ENCODE measurements at places on chromosomes 5 and 9.

DNA sequence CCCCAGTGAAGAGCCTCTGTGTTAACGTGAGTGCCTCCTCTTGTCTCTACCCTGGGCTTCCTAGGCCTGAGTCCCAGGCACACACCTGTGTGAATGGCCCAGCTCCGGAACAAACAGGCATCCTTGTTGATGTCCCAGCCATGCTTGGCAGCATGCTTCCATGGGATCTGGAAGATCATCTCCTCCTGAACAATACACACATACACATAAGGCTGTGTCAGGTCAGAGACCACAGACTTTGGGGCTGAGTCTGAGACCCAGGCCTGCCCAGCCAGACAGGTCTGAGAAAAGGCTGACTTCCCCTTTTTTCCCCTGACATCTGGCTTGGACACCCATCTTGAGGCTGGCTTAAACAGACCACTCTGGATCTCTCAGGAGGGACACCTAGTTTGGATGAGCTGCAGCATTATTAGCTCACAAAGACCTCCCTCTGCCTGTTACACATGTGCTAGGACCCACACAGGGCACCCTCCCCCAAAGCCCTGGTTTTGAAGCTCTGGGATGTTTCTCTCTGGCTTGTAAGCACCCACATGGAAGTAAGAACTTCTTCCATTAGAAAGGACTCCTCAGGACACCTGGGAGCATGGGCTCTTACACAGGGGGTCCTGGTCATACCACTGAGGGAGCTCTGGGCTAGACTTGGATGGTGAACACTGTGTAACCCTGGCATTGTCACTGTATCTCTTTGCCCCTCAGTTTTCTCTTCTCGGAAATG is 2.6 kb downstream of the IRF1 start:
- DNase-seq, result no peak

DNA sequence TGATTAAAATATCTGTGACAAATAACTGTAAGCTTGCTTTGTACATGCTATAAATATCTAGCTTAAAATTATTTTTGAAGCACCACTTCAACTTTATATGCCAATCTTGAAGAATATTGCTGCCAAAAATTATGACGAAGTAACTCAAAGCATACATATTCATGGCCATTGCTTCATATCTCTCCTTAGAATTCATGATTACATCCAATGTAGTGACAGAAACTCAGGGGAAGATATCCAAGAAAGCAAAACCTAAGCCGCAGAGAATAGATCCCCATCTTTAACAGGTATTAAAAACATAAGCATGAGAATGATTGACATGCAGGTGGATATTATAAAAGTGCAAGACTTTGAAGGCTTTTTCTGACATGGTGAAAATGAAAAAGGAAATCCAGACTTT is 100.8 kb upstream of the PLPPR1 start:
- DNase-seq, result no peak

DNA sequence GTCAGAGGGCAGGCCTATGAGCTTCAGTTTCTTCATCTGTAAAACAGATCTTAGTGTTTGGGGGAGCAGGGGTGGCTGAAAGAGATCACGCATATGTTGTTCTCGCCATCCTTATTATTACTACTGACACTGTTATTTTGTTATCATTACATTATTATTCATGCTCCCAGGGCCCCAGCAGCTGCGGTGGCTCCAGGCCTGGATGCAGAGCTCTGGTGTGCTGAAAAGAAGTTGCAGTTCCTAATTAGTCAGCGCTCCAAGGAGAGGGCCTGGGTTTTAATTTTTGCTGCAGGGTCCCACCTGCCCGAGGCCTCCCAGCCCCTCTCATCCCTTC is 19.5 kb downstream of the CXXC5 start:
- DNase-seq, result peak; percentile 48

DNA sequence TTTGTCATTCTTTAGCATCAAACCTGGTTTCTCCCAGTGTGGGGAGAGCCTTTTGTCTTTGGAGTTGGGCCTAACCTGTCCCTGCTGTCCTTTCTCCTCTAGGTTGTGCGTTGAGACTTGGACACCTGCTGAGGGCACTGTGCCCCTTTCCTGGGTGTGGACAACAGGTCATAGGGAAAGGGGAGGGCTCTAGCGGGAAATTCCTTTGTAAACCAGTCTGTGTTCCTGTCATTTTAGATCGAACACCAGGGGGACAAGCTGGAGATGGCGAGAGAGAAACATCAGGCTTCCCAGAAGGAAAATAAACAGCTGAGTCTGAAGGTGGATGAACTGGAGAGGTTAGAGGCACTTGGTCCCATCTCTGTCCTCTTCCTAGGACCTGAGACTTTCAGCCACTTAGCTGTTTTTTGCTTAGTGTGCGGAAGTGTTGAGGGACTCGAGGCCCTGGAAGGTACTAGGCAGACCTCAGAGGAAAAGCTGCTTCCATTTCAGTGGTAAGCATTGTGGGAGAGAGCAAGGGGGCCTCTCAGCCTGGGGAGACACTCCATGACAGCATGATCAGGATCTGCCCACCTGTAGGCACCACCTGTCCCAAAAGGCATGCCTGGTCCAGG is 8.6 kb upstream of the GLE1 start:
- no peak for DNase-seq

DNA sequence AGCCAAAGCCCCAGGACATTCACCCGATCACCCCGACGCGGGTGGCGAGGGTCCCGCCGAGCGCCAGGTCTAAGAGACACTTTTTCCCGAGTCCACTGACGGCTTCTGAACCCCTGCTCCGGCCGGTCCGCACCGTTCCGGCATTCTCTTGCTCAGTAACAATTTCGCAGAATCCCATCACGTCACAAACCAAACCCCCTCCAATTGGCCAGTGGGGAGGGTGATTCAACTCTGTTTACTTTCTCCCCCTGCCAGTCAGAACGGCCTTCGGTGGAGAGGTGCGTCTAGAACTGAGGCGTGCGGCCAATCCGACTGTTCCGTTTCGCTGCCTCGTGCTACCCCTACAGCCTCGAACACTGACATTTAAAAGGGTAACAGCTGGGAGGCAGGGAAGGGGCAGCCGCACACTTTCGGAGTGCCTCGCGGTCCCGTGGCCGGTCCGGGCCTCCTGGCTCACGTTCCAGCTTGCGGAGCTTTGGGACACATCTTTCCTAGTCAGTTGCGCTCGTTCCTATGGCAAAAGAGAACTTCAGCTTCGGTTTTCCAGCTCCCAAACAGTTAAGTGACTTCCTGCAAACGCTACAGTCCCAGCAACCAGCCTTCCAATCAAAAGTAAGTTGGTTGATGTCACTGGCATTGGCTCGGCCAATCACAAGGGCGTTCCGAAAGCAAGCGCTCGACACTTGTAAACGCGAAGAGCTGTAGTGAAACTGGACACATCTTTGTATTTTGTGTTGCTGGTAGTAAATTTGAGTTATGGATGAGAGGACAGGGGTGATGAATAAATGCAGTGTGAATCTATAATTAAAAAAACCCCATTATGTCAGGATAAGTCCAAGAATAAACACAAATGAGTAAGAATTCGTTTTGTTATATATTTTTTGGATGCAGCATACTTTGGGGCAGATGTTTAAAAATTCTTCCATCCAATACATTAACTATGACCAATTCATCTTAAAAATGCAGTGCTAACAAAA is at the start of gene KLF9:
TSS of gene KLF9 (minus strand) at position 859 of the 977 bp plus-strand sequence. CDS start 1,294 bp downstream, outside the sequence.
- DNase-seq, result peak; percentile 99

DNA sequence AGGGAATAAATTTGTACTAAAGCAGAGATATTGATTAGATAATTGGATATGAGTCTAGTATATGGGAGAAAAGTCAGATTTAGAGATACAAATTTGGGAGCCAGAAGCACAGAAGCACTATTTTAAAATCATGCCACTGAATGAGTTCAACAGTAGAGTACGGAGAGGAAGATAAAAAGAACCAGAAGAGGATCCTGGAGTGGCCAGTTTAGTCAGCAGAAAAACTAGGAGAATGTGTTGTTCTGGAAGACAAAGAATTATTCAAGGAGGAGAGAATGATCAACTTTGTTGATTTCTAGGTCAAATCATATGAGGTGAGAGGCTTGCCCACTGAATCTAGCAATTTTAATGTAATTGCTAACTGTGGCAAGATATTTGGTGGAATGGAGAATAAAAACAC is 67.0 kb downstream of the NIPBL start:
- DNase-seq, result no peak

DNA sequence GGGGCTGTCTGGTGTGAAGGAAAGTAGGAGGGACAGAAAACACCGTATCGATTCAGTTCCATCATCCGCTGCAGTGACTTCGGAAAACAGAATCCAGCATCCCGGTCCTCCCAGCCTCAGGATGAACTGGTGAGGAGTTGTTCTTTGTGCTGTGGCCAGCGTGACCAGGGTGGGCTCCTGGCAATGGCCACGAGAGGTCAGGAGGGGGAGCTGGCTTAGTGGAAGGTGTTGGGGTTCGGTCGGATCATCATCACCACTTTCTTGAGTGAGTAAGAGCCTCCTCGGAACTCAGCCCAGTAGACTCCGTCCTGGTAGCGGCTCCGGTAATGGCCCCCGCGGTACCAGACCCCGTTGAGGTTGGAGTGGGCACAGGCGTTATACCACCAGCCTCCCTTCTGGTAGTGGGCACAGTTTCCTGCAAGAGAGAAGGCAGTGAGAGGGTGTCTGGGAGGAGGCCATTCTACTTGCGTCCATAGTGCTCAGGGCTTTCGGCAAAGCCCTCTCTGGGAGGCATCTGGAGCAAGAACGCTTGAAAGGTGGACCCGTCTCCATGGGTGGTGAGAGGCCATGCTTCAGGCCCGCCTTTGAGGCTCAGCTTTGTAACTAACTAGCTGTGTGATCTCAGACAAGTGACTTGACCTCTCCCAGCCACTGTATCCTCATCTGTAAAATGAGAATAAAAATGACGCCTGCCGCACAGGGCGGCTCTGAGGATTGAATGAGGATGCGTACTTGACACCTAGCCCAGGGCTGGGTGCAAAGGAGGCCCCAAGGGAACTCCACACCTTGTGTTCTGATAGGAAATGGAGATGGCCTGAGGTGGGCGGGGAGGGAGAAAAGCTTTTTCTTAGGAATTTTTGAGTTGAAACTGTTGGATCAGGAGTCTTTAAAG is 33.5 kb downstream of the ANGPTL2 start:
- DNase-seq, result no peak

GRCh38 chr5:75736273-75736672 is 19.0 kb upstream of the POC5 start:
- no peak for DNase-seq

Data from fibroblast of lung (primary cell).